KG1 (cell line): ENCODE measurements at places on chromosomes 3 and 15.

- no peak for DNase-seq
Measured at GRCh38 chr3:16399473-16399872, 114.0 kb downstream of the RFTN1 start.

GRCh38 chr3:156808025-156808424 is 18.1 kb upstream of the LEKR1 start:
- DNase-seq: no peak

- DNase-seq: no peak
Measured at GRCh38 chr15:63366451-63366850, 15.2 kb downstream of the CA12 start.

DNA sequence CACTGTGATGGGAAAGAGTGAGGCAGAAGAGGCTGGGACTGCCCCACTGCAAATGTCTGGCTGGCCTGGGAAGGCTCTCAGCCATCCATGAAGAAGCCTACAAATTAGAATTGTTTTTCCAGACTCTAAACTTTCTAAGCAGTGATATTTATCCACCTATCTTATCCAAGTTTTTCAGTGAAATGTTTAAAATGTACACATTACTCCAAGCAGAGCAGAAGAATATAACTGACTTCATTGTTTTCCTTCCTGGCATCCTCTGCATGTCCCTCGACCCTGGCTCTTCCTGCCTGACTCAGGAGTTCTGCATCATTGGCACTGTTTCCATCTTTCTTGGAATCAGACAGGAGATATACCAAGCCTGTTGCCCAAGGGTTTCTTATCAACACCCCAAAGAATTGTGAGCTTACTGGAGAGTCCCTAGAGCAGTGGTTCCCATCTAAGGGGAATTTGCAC is 401.5 kb upstream of the PROK2 start:
- no peak for DNase-seq

DNA sequence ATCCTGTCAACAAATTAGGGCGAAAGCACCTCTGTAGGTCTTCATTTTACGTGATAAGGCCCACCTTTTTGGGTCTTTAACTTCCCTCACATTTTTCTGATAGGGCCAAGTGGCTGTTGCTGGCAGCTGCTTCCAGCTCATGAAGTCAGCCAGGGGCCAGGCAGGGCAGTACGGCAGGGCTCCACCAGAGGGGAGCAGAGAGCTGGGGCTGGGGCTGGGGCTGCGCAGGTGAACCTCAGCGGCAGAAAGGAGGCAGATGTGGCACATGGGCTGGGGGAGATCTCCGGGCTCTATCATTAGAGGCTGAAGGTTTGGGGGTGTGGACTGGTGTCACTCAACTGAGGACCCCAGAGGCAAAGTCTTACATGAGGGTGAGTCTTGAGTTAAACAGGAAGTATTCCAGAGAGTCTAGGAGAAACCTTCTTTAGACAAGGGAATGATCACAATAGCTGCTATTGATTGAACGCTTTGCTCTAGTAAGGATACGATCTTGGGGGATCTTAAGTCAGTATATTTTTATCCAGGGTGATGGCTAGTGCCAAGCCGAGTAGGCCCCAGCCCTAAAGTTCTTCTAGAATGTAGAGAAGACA is 62.8 kb upstream of the MEX3B start:
- DNase-seq: peak; percentile 47

GRCh38 chr3:180615954-180616353 is 14.0 kb downstream of the TTC14 start:
- no peak for DNase-seq

DNA sequence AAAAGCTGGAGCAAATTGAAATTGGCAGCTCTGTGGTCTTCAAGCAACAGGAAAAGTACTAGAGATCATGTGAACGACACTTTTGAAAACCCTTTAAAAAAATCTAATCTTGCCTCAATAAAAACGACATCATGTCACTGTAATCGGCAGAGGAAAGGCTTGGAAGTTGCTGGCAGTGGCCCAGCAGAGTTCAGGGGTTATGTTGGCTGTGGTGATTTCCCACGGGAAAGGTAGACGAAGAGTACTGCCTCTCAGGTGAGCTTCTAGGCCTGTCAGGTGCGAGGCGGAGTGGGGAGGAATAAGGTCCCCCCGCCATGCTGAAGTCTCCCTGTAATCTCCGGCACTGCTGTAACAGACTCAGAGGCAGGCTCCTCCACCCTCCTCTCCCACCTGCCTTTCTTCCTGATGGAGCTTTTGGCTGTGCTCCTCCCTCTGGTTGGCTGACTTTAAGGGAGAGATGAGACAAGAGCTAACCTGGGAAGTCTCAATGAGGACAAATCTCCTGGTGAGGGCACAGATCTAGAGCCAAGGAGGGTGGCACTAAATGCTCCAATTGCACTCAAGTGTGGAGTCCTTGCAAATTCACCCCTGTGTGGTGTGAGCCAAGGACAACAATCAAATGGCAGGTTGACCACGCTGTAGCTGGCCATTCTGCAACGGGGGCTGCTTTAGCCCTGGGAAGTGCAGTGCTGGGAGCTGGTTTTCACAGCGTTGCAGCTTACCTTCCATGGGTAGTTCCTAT is 18.7 kb upstream of the HES1 start:
- DNase-seq: no peak

GRCh38 chr15:63186065-63186464 is 3.3 kb upstream of the RAB8B start:
- no peak for DNase-seq

DNA sequence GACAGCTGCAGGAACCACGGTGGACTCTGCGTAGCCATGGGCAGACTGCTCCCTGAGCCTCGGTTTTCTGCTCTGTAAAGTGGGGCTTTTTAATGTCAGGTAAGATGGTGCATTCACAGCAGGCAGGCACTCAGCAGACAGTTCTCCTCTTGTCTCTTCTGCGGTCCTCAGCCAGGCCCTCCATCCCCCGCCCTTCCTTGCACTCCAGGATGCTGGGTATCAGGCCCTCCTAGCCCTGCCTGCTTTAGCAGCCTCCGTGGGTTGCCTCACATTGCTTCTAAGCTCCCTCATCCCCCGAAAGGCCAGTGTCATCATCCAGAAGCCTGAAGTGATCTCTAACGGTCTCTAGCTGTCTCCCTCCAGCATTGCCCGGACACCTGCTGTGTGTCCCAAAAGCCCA is 115.7 kb downstream of the WNT7A start:
- DNase-seq: no peak

GRCh38 chr15:69789648-69790393 is 307.9 kb downstream of the TLE3 start:
- no peak for DNase-seq

DNA sequence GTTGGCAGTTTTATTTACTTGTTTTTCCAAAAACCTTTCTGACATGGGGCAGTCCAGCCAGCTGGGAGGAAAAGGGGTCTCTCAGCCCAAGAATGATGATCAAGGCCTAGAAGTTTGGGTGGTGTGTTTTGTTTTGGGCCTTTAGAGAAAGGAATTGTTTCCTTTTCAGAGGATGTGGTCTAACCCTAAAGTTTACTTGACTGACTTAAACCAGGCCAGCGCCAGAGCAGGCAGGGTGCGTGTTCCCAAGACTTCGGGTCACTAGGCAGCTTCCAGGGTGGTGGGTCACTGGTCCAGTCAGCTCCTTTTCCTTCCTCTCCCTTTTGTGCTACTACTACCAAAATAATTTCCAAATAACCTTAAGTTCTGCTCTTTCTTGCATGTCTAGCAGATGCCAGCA is 4.9 kb downstream of the FLNB start:
- no peak for DNase-seq

- DNase-seq: no peak
Measured at GRCh38 chr3:127604035-127604434, 5.8 kb downstream of the MCM2 start.

DNA sequence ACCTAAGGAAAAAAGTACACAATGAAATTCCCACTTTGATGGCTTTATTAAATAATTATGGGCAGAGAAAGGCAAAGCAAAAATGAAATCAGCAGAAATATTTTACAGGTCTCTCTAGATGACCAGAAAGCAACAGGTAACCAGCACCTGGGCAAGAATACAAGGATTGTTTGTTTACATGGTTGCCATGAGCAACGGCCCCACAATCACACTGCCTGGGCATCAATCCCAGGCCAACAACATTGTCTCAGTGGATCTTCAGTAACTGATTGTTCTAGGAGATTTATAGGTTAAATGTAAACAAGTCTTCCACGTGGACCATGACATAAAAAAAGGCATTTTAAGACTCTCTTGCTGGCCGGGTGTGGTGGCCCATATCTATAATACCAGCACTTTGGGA is 82.6 kb downstream of the PDZRN3 start:
- no peak for DNase-seq
